ENCODE measurements at places on chromosomes 6 and 20.

- no peak for DNase-seq
These were observed 108.2 kb downstream of the PLG start for GRCh38 chr6:160810238-160810637.

DNA sequence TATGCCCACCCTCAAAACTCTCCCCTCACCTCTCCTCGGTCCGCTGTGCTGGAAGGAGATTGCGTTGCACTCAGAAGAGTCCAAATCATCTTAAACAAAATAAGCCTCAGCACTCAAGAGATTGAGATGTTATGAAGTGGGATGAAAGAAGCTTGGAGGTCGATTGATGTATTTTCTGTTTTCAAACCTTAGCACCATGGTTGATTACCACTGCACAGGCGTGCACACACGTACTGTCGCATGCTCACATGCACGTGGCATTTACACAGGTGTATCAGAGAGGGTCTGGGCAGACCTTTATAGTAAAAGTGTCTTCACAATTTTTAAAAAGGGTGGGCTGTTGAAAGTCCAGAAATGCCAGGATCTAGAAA is 612 bp upstream of the AGPAT4 start:
- DNase-seq = no peak

DNA sequence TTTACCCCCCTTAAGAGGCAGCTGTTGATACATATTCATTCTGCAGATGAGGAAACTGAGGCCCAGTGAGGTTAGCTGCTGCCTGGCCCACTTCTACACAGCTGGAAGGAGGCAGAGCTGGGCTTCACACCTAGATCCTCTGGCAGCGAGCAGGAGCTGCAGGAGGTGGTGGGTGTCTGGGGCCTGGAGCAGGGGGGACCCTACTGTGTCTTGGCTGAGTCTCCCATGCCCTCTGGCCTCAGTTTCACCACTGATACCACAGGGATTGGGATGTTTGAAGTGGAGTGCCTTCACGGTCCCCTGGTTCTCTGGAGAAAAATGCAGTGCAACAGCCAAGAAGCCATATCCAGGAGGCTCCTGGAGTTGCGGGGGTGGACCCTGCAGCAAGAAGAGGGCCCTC is 8.2 kb upstream of the BPIFA2 start:
- DNase-seq = no peak

GRCh38 chr6:135531954-135532490 is 34.5 kb upstream of the AHI1 start:
- no peak for DNase-seq

GRCh38 chr6:113495521-113495920 is 361.6 kb upstream of the MARCKS start:
- DNase-seq = no peak

DNA sequence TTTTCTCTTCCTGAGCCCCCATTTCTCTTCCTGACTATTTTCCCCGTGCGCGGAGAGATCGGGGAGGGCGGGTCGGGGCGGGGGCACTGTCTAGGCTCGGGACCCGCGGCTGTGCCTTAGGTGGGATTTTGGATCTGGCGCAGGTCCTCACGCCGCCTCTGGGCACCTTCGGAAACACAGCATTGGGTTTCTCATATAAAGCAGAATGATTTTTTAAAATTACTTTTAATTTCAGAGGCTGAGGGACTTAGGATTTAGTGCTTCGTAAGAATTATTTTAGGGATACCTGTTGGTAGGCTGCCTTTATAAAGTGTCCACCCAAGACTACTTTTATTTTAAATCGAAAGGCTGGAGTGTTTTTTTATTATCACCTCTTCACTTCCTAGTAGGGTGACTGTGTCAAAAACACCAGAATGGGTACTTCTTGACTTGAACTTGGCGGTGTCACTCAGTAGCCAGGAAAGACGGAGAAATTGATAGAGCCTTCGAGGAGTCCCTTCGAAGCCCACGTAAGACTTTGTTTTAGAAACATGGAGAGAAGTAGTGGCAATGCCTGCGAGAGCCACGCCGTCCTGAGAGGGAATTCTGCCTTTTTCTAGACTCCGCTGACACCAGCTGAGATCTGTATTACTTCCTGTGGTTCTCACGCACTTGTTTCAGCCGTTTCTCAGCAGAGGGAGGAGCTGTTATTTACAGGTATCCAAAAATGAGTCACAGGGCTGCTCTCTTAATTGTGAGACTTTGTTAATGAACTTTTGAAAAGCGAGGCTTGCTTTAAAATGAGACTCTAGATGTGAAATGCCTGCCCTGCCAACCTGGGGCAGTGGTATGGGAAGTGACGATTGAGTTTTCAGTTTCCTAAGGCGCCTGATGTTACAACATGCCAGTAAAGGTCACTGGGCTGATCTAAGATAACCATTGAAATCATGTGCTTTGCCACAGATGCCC is 667 bp downstream of the STX11 start:
- DNase-seq = peak; percentile 63

GRCh38 chr6:4910037-4910760 is 93.6 kb downstream of the RPP40 start:
- DNase-seq = no peak

GRCh38 chr6:41341580-41341979 is 6.2 kb downstream of the NCR2 start:
- no peak for DNase-seq

- no peak for DNase-seq
These were observed 106.9 kb downstream of the SLC23A2 start for GRCh38 chr20:4894409-4894808.

DNA sequence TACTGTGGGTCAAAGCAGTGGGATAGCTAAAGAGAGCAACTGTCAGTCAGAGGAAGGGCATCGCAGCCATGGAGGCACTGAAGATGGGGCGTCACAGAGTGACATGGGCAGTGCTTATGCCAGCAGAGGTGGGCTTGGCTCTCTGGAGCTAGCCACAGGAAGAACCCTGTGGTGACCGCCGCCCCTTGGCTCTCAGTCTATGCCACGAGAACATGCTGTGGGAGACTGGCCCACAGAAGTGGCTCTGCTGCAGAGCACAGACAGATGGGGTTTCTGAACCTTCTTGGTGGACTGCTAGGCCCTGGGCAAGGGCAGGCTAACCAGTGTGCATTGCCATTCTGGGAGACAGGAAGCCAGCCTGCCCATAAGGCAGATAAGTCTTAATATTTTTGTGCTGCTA is 290.0 kb upstream of the SUPT3H start:
- no peak for DNase-seq

GRCh38 chr20:5279661-5280060 is 37.1 kb downstream of the PROKR2 start:
- no peak for DNase-seq

DNA sequence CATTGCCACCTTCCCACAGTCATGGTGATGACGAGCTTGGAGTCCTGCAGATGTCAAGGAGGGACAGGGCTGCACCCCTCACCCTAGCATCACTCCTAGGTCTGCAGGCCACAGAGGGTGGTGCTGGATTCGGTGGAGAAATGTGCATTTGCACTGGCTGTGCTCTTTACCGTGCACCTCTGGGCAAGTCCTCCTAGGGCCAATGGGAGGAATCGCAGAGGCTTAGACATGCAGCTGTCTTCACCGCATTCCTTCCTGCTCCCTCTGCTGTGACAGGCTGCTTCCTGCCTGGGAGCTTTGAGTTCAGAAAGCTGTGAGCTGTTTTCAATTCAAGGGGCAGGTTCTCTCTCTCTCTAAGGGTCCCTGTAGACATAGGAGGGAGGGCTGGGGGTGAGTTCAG is 85.1 kb downstream of the EDN3 start:
- no peak for DNase-seq

GRCh38 chr6:19865178-19865577 is 28.0 kb downstream of the ID4 start:
- DNase-seq = no peak

- DNase-seq = no peak
These were observed 30.4 kb downstream of the GABRR1 start for GRCh38 chr6:89186762-89187161.

DNA sequence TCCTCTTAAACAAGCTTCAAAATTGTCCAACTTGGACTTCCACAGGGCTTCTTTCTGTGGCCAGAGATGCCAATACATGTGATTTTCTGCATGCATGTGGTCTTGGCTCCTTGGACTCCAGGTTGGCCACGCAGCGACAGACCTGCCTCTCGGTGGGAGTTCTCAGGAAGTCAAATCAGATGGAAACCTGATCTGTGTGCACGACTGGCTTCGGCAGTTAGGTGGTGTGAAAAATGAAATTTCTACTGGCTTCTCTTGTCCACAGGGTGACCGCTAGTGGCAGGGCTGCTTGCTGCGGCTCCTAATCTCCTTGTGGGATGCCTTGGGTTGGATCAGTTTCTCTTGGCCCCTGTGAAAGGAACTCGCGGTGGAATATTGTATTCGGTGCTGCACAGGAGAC is 57.3 kb downstream of the PHACTR3 start:
- DNase-seq = no peak

GRCh38 chr6:163165922-163166321 is 248.6 kb upstream of the QKI start:
- DNase-seq = no peak

DNA sequence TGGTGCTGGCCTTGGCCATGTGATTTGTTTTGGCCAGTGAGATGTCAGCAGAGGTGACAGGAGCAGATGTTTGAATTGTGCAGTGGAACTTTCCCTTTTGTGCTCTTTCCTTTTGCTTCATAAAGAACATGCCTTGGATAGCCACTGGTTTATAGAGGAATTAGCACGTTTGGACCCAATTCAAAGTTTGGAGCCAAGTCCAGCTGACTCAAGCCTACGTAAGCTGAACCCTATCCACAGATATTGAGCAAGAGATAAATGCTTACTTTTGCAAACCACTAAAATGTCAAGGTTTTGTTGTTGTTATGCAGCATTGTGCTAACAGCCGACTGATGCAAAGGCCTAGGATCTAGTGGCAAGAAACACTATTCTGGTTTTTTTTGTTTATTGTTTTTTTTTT is 230.9 kb upstream of the CITED2 start:
- DNase-seq = no peak

DNA sequence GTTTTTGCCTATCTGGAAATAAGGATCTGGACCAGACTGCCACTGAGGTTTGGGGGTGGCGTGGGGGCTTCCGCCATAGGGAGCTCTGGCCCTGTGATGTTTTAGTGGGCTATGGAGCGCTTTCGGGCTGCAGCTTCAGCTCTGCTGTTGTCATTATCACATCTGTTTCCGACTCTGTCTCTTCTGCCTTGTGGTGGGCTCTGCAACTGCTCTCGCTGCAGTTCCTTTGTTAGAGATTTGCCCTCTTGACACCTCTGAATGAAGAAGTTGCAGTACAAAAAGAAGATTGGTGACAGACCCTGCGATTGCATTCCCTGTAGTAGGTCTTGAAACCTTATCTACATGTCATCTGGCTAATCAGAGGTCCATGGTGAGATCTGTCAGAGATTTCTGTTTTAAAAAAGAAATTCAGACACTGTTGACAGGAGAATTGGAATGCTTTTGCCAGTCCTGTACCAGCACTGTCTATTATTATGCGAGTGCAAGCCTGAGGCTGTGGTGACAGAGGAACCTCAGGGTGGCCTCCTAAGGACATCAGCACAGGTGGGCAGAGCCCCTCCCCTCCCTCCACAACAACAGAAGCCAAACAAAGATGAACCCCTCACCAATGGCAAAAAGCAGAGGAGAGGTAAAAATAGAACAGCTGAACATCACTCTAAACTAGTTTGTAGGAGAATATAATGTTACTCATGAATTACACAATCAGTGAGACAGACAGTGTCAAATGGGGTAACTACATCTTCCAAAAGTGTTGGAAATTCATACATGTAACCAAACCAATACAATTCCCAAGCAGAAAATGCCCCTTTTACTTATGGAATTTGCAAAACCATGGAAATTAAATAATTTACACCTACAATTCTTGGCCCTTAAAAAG is 63.5 kb upstream of the DEFB112 start:
- no peak for DNase-seq

DNA sequence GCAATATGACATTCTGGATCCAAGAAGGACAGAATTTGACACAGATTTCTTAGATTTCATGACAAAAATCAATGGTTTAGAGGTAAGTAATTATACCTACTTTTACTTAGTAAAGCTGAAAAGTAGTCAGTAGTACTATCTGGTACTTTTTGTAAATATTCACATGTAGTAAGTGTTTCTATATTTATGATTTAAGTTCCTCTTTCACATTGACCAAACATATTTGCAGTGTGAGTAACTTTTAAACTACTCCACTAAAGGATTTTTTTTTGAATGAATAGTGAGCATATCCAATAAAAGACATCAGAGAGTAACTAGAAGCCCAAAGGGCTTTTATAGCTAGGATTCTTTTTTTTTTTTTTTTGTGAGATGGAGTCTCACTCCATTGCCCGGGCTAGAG is 60.8 kb downstream of the DNAH8 start:
- DNase-seq = no peak

GRCh38 chr6:90026216-90026615 is 131.9 kb downstream of the GJA10 start:
- DNase-seq = no peak

GRCh38 chr6:169779896-169780295 is 28.5 kb downstream of the ERMARD start:
- no peak for DNase-seq

DNA sequence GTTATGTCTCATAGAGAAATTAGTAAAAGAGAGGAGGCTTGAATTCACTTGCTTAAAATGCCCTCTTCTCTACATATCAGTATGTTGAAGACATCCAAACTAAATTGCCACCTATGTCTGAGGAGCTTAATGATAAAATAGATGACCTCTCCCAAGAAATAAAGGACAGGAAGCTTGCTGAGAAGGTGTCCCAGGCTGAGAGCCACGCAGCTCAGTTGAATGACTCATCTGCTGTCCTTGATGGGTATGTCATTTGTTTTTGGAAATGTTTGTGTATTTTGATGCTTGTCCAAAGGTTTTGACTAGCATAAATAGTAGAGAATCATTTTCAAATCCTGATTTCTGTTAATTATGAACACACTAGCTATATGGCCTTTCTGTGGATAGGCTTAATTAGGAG is 307.7 kb downstream of the ARHGAP18 start:
- no peak for DNase-seq

DNA sequence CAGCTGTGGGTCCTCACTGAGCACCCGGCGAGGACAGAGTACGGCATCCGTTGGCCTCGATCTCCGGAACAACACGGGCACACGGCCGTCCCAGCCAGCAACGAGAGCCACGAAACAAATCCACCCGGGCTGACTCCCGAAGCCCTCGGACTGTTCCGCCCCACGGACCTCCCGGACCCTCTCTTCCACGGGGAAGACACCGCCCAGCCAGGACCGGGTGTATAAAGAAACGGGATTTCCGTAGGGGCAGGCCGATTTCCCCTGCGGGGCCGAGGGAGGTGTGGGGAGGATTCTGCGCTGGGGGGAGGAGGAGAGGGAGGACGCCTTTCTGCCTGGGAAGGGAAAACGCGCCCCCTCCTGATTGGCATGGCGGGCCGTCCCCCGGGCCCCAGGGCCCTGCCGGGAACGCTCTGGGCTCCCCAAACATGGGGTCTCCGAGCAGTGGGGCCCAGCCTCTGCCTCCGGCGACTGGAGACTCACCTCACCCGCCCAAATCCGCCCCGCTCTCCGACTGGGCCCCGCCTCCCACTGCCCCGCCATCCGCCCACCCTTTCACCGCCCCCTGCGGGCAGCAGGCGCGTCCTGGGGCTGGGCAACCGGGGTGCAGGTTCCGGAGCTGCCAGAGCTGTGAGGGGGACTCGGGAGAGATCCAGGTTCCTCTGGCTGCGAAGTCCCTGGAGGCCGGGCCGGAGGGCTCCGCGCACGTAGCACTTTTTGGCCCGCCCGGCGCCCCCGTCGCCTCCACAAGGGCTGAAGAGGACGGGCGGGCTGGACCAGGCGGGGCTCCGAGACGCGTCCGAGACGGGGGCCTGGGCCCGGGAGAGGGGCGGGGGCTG is 679 bp upstream of the PPDPF start:
- DNase-seq = peak; percentile 76

- no peak for DNase-seq
These were observed 28.7 kb downstream of the RNF144B start for GRCh38 chr6:18415671-18416340.

- DNase-seq = peak; percentile 7
These were observed 666 bp downstream of the TPD52L1 start for GRCh38 chr6:125154118-125154760.

GRCh38 chr20:25039697-25040437 is 18.1 kb downstream of the ACSS1 start:
- DNase-seq = no peak

All from activated CD4-positive, alpha-beta T cell treated with anti-CD3 and anti-CD28 coated beads, Interleukin-2, amount 50 U/mL, for 48 hours (primary cell).